ENCODE measurements at places on chromosomes 4 and X. TPM values are rescaled to one million over a fixed set of nuclear protein-coding genes. Genes with fewer than 3 reads are reported as not detected.

- H3K4me1 ChIP-seq, result no peaks in the 10 kb centered on the region
- H3K4me3 ChIP-seq, result no peak overlapping the region
- H3K36me3 ChIP-seq, result no peaks in the 10 kb centered on the region
- DNase-seq, result no peak
- H3K27me3 ChIP-seq, result no peaks in the 10 kb centered on the region
Measured at GRCh38 chr4:187178587-187178986, 454.9 kb upstream of the FAT1 start.

GRCh38 chr4:70787496-70787895, 52.2 kb downstream of the GRSF1 start:
- peaks cover 2% of the 10 kb centered on the region for H3K36me3 ChIP-seq
- no peak for DNase-seq
- H3K4me1 ChIP-seq, result no peaks in the 10 kb centered on the region
- H3K27me3 ChIP-seq, result no peaks in the 10 kb centered on the region
- H3K4me3 ChIP-seq, result no peak overlapping the region

- no peaks in the 10 kb centered on the region for H3K36me3 ChIP-seq
- no peak for DNase-seq
- H3K27ac ChIP-seq, result no peak overlapping the region
- peaks cover 12% of the 10 kb centered on the region for H3K4me1 ChIP-seq
Measured at GRCh38 chrX:103733017-103733416, 22.3 kb downstream of the TMEM31 start.

GRCh38 chr4:145920205-145920604, 18.4 kb downstream of the ZNF827 start:
- no peak for DNase-seq
- no peak overlapping the region for H3K4me3 ChIP-seq
- peaks cover 44% of the 10 kb centered on the region for H3K36me3 ChIP-seq
- H3K27ac ChIP-seq, result no peak overlapping the region

DNA sequence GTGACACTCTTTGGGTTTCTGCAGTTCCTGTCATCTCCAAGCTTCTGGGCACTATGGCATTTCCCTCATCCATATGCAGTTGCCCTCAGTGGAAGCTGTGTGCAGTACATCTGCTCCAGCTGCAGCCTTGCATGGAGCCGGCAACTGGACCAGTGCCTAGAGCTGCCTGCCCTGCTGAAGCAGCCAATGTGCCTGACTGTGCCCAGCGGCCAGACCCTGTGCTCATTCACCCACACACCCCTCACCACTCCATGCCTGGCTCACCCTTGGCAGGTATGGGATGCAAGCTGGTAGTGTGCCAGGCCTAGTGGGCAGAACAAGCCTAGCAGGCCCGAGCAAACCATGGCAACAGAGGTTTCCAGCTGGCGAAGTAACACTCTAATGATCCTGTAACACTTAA, 370.8 kb downstream of the FSTL5 start:
- H3K36me3 ChIP-seq, result no peaks in the 10 kb centered on the region
- DNase-seq, result no peak
- no peak overlapping the region for H3K27ac ChIP-seq

- DNase-seq, result no peak
- H3K27ac ChIP-seq, result no peak overlapping the region
- H3K4me3 ChIP-seq, result no peak overlapping the region
- no peaks in the 10 kb centered on the region for H3K4me1 ChIP-seq
Measured at GRCh38 chrX:35046660-35047296, 104.2 kb downstream of the FAM47B start.

CDKL5 gene
- 1.1 TPM for total RNA-seq
